ENCODE measurements at places on chromosomes 7 and 10. TPM values are rescaled to one million over a fixed set of nuclear protein-coding genes. Genes with fewer than 3 reads are reported as not detected.

Gene PLCE1
- total RNA-seq = 10.6 TPM

DNA sequence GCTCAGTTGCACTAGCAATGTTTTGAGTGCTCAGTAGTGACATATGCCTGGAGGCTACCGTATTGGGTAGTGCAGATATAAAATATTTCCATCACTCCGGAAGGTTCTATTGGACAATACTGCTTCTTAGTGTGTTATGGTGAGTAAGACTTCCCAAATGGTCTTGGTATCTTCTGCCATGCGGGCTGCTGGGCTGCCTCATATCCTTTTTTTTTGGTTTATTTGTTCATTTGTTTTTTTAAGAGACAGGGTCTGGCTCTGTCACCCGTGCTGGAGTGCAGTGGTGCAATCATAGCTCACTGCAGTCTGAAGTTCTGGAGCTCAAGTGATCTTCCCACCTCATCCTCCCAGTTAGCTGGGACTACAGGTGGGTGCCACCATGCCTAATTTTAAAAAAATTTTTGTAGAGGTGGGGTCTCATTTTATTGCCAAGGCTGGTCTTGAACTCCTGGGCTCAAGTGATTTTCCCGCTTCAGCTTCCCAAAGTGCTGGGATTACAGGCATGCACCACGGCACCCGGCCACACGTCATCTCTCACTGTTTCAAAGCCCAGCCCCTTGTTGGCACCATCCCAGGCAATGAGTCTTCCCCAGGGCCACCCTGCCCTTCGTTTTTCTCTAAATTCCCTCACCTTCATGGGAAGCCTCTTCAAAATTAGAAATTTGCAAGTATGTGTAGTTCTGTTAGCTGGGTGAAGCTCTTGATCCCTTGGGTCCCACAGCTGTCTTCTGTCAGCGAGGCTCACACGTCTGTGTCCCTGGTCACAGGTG, 111.0 kb upstream of the KLF14 start:
- H3K36me3 ChIP-seq = no peaks in the 10 kb centered on the region
- no peak overlapping the region for H3K4me3 ChIP-seq
- H3K27ac ChIP-seq = no peak overlapping the region
- peaks cover 11% of the 10 kb centered on the region for H3K4me1 ChIP-seq

Gene PPP1R9A
- total RNA-seq = 4.1 TPM

DNA sequence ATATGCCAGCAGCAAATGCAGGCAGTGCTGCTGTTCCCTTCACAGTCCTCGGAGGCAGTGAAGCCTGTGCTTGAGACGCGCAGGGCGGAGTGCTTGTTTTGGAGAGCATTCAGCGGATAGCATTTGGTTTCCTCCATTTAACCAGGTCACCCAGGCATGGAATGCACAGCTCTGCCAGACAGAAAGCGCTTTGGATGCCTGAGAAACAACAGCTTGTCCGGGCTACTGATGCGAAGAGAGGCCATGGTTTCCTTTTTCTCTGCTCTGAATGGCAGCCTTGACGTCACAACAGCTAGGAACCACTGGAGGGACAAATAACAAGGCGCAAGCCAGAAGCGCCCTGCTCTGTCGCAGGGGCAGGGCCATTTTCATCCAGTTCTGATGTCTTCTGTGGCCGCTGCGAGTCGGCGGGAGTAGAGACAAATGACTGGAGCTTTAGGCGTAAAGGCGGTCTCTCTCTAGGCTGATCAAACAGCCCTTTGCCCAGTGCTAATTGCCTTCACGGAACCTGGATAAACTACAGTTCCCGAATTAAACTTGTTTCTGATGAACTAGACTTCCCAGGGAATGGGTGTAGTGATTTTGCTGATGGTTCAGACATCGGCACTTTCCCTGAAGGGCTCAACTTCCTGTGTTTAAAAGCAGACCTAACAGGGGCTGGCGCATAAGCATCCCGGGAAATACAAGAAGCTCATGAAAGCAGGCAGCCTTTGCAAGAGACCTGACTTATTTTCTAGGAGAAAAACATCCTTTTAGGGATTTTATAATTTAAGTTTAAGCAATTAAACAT, 187.6 kb upstream of the KLF14 start:
- DNase-seq = no peak
- no peaks in the 10 kb centered on the region for H3K27me3 ChIP-seq
- H3K4me3 ChIP-seq = peak overlapping the region; percentile 50
- H3K4me1 ChIP-seq = peaks cover 55% of the 10 kb centered on the region
- no peaks in the 10 kb centered on the region for H3K36me3 ChIP-seq

Gene ATG9B
- not detected for total RNA-seq

GRCh38 chr10:60937022-60937421, 7.0 kb downstream of the RHOBTB1 start:
- DNase-seq = no peak
- peaks cover 31% of the 10 kb centered on the region for H3K4me1 ChIP-seq
- H3K4me3 ChIP-seq = no peak overlapping the region
- H3K36me3 ChIP-seq = peaks cover 7% of the 10 kb centered on the region
- no peak overlapping the region for H3K27ac ChIP-seq

- H3K36me3 ChIP-seq = no peaks in the 10 kb centered on the region
- no peak for DNase-seq
- no peak overlapping the region for H3K27ac ChIP-seq
- H3K4me1 ChIP-seq = no peaks in the 10 kb centered on the region
- H3K4me3 ChIP-seq = no peak overlapping the region
Measured at GRCh38 chr10:103574097-103575061, 80.9 kb downstream of the NEURL1 start.

Measured in chondrocyte (in vitro differentiated cells).